Left colon (tissue), 2 donors: ENCODE measurements at places on chromosomes 4 and X.

DNA sequence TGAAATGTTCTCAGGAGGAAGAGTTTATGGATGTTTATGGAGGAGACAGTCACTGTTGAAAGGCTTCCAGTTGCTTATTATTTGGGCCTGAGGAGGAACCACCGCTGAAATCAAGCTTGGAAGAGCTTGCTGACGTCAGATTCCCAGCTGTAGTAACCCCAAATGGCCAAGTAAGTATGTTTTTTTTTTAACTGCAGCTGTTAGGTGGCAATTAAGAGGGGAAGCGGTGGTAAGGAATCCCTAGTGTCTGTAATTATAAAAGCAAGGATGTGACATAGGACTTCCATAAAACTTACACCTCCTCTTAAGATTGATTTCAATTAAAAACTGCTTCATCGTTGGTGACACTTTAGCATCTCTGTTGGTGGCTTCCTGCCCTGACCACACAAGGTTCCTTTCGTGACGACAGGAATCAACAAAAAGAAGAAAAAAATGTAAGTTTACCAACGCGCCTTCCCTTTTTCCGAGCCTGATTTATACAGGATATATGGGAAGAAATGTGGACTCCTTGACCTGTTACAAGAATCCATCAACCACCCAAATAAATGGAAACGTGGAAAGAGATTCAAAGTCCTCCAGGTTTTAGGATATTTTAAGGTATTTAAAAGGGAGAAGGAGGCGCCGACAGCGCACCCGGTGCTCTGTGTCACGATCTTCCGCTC lies 884 bp downstream of the RELL1 start:
- DNase-seq, result no peak

- DNase-seq, result no peak
Observed at GRCh38 chr4:25861280-25861950, 1.4 kb downstream of the SEL1L3 start.

GRCh38 chr4:149311076-149311475 lies 504.6 kb downstream of the IQCM start:
- no peak for DNase-seq

- no peak for DNase-seq
Observed at GRCh38 chrX:11899091-11899490, 141.1 kb downstream of the MSL3 start.

DNA sequence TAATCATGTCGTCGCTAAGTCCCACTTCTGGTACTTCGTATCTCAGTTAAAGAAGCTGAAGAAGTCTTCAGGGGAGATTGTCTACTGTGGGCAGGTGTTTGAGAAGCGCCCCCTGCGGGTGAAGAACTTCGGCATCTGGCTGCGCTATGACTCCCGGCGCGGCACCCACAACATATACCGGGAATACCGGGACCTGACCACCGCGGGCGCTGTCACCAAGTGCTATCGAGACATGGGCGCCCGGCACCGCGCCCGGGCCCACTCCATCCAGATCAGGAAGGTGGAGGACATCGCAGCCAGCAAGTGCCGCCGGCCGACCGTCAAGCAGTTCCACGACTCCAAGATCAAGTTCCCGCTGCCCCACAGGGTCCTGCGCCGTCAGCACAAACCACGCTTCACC lies 11.3 kb downstream of the PNCK start:
- peak; percentile 81 for DNase-seq

DNA sequence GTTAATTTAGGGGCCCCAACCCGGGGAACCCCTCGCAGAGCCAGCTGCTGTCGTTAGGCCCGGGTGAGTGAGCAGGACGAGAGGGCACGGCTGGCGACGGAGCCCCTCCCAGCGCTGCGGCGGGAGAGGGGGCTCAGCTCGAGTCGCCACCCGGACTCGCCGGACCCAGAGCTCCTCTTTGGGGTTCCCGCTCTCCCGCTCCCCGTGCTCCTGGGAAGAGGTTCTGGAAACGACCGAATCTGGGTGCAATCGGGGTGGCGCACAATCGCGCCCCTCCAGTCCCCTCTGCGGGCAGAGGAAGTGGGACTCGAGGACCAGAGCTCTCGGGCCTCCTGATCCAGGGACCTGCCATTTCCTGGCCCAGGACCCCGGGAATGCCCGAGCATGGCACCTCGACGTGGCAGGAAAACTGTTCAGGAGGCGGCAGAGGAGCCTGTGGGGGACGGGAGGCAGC lies 37.3 kb upstream of the ARAF start:
- DNase-seq, result no peak

GRCh38 chr4:41380511-41381157 lies 123.9 kb downstream of the UCHL1 start:
- no peak for DNase-seq
